Activated CD4-positive, alpha-beta T cell treated with anti-CD3 and anti-CD28 coated beads, Interleukin-2, amount 50 U/mL, for 1 hour (primary cell): ENCODE measurements at places on chromosomes 11 and 22.

DNA sequence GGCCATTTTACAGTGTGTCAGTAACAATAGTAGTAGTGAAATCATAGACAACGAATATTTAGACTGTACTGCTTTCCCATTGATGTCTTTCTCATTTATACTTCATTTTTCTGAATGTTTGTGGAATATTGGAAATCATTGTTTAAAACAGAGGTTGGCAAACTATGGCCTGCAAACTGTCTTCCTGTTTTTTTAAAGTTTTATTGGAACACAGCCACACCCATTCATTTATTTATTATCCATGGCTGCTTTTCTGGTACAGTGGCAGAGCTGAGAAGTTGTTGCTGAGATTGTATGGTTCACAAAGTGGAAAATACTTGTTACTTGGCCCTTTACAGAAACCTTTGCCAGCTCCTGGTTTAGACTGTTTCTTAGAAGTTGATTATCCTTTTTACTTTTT lies 13.7 kb downstream of the FAR1 start:
- no peak for DNase-seq

DNA sequence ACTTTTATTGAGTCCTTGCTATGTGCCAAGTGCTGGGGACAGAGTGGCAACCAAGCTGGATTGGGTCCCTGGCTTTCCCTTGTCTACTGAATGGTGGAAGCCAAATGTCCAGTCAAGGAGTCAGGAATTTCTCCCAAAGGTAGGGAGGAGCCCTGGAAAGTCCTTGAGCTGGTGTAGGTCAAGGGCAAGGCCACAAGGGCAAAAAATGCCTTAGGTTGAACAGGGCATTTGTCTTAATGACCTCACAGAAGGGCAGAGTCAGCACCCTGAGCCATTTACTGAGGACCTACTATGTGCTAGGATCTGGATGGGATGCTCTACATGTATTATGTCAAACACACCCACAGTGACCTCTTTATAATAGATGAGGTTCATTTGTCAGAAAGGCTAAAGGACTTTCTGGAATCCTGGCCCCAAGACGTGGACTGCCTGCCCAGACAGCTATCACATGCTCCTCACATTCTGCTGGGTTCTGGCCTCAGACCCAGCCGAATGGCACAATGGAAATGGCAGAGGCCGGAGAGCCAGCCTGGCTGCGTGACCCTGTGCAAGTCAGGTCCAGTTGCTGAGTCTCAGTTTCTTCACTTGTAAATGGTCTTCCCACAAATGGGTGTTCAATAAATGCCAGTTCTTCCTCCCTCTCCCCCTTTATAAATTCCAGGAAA lies 17.7 kb downstream of the MOGAT2 start:
- no peak for DNase-seq

DNA sequence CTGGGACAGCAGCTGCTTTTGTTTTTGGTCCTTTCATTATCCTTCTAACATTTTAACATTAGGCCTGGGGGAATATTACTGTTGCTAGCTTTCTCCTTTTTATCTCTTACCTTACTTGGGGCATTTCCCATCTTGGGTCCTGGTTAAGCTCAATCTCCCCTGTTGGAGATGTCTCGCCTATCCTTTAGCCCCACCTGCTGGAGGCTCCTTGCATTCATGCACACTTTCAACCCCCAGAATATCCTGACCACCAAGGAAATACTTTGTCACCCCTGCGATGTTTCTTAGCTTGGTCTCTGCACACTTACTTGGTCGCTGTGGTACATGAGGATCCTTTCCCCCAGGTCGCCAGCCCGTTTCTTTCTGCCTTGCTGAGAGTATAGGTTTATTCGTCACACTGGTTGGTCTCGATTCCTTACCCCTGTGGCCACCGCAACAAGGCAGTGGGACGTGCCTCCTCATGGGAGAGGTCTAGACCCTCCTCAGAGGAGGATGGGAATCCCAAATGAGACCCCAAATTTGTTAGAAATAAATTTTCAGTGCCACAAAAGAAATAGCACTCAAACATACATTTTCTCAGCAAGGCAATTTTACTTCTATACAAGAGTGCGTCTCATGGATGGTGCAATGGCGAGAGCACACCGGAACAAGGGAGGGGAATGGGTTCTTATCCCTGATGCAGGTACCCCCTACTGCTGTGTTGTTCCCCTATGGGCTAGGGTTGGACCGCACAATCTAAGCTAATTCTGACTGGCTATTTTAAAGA lies 5.4 kb upstream of the TXN2 start:
- peak; percentile 67 for DNase-seq

- DNase-seq: no peak
Observed at GRCh38 chr22:28894807-28895206, 11.4 kb downstream of the ZNRF3 start.

- no peak for DNase-seq
Observed at GRCh38 chr11:72613977-72614376, 60.2 kb downstream of the PDE2A start.

GRCh38 chr22:46807458-46807857 lies 45.0 kb downstream of the TBC1D22A start:
- no peak for DNase-seq

DNA sequence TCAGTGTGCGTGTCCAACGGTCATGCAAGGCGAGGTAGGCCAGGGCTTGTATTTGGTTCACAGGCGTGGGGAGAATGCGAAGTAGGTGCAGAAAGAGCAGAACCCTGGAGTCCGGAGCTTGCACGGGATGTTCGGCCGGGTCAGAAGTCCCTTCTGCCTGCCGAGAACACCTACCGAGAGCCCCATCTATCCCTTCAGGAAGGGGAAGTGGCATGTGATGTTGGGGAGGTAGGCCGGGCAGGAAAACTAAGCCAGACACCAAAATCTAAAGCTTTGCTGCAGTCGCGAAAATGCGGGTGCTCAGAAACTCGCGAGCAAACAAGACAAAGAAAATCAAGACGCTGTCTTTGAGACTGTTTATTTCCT lies 435 bp upstream of the TAF6L start:
- no peak for DNase-seq
